ENCODE measurements at places on chromosomes 3 and 15. TPM values are rescaled to one million over a fixed set of nuclear protein-coding genes. Genes with fewer than 3 reads are reported as not detected.

The LARP6 gene
- total RNA-seq, result 104 TPM

The RAMAC gene
- total RNA-seq, result 36.8 TPM

The PARP15 gene
- under 0.01 TPM for total RNA-seq

The NMNAT3 gene
- total RNA-seq, result 0.32 TPM

The WDR49 gene
- 0.09 TPM for total RNA-seq

The DUOXA1 gene
- not detected for total RNA-seq

The ALG1L2 gene
- 0.55 TPM for total RNA-seq

The SLC22A13 gene
- total RNA-seq, result 1.6 TPM

The WDR93 gene
- total RNA-seq, result under 0.01 TPM

The PLA2G4D gene
- total RNA-seq, result not detected

The CFAP20DC gene
- 2.7 TPM for total RNA-seq

The NEK11 gene
- total RNA-seq, result 6.0 TPM

The FANCD2OS gene
- total RNA-seq, result not detected

The SPATA12 gene
- total RNA-seq, result not detected

The PTX3 gene
- 687 TPM for total RNA-seq

The GOLGA8J gene
- not detected for total RNA-seq

The CP gene
- not detected for total RNA-seq

The RASGRF1 gene
- total RNA-seq, result not detected

The DAZL gene
- not detected for total RNA-seq

The EPM2AIP1 gene
- total RNA-seq, result 20.9 TPM

The GPR149 gene
- not detected for total RNA-seq

The FAM3D gene
- total RNA-seq, result not detected

The EPHA6 gene
- total RNA-seq, result not detected

The CIAO2A gene
- 37.9 TPM for total RNA-seq

The ANKRD63 gene
- not detected for total RNA-seq

The CHDH gene
- total RNA-seq, result not detected

The KLF15 gene
- not detected for total RNA-seq

The GOLGA8F gene
- not detected for total RNA-seq

The SPTBN5 gene
- 1.8 TPM for total RNA-seq

The CNTN4 gene
- not detected for total RNA-seq

The CADM2 gene
- not detected for total RNA-seq

The GOLGA6A gene
- total RNA-seq, result not detected

The ZBBX gene
- 0.32 TPM for total RNA-seq

The DUOX2 gene
- not detected for total RNA-seq

The C2CD4A gene
- not detected for total RNA-seq

The LAMB2 gene
- 896 TPM for total RNA-seq

The CPA3 gene
- total RNA-seq, result not detected

The GXYLT2 gene
- 74.2 TPM for total RNA-seq

The SERINC4 gene
- total RNA-seq, result not detected

The HIGD2B gene
- not detected for total RNA-seq

The ADIPOQ gene
- not detected for total RNA-seq

The C3orf70 gene
- total RNA-seq, result 1.5 TPM

The SLC35G2 gene
- total RNA-seq, result 9.0 TPM

The LXN gene
- 115 TPM for total RNA-seq

The POU1F1 gene
- not detected for total RNA-seq

The VWA5B2 gene
- not detected for total RNA-seq

The ECE2 gene
- not detected for total RNA-seq

The CELF6 gene
- total RNA-seq, result not detected

The HTR3E gene
- not detected for total RNA-seq

The P2RY12 gene
- total RNA-seq, result not detected

The CLDN1 gene
- total RNA-seq, result 10.4 TPM

The FMN1 gene
- total RNA-seq, result under 0.01 TPM

The SEMA3B gene
- total RNA-seq, result 12.4 TPM

The PAQR9 gene
- not detected for total RNA-seq

The SPINK8 gene
- not detected for total RNA-seq

The BFSP2 gene
- not detected for total RNA-seq

The C3orf22 gene
- not detected for total RNA-seq
